ENCODE measurements at places on chromosomes 3 and 15.

- no peak for DNase-seq
Observed at GRCh38 chr15:39587731-39588530, 7.1 kb downstream of the THBS1 start.

- no peak for DNase-seq
Observed at GRCh38 chr3:158732856-158733200, 571 bp upstream of the RARRES1 start.

- no peak for DNase-seq
Observed at GRCh38 chr3:16298891-16299290, 33.9 kb downstream of the OXNAD1 start.

GRCh38 chr3:74651885-74652284, 37.4 kb upstream of the CNTN3 start:
- no peak for DNase-seq

DNA sequence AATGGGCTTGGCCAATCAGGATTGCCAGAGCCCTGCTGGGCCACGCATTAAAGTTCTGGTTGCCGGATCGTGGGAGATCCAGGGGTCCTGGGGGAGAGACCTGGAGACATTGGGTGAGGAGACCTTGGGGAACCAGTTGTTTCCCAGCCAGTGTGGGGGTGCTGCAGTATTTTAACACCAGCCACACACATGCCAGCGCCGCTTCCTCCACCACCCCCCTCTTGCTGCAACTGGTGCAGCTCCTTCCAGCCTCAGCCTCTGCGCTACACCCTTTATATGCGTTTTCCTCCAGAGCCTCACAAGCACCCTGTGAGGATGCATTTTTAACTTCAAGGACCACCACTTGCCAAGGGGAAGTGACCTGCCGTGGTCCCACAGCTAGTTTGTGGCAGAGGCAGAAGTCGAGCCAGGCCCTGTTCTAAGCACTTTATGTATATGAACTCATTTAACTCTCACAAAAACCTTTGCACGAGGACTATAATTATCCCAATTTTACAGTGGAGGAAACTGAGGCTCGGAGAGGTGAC, 29.4 kb upstream of the GRIP2 start:
- DNase-seq = no peak

Data from activated CD4-positive, CD25-positive, alpha-beta regulatory T cell treated with anti-CD3 and anti-CD28 coated beads, Interleukin-2, amount 50 U/mL, for 16 hours (primary cell).